Testis (tissue), 5 donors: ENCODE measurements at places on chromosomes 11 and 22. TPM values are rescaled to one million over a fixed set of nuclear protein-coding genes. Genes with fewer than 3 reads are reported as not detected.
A peak's percentile ranks its signal among the peaks of the same experiment; 100 is the strongest.

LRP4 gene
- 4.9 TPM for total RNA-seq

DNA sequence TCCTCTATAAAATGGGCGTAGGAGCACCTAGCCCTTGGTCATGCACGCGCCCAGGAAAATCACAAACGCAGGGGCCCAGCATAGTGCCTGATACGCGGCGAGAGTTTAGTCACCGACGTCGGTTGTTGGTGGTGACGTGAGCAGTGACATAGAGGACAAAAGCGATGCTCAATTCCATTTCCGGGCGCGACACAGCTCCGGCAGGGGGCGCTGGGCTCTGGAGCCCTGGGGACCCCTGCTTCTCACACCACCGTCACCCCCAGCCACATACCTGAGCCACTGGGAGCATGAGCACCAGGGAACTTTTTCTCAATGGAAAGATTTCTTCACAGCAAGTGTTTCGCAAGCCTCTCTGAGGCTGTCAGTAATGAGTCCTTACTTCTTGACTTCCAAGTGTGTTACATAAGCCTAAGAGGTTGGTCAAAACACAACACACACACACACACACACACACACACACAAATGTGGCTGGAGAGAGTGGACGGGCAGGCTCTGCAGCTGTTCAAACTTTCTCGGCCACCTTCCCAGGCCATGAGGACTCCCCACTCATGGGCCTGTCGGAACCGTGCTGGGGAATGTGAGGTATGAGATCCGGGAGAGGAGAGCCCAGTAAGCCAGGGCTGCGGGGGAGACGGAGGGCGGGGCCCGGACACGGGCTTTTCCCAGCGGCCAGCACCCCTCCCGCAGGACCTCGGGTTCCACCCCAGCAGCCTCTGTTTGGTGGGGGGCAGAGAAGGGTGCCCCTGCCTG, 36.9 kb upstream of the LINC01488 start:
- peak; percentile 30 for DNase-seq

- DNase-seq, result no peak
Observed at GRCh38 chr11:128238521-128239265, 348.7 kb downstream of the ETS1 start.

- DNase-seq, result no peak
Observed at GRCh38 chr11:35893796-35894475, 49.9 kb upstream of the LDLRAD3 start.

DNA sequence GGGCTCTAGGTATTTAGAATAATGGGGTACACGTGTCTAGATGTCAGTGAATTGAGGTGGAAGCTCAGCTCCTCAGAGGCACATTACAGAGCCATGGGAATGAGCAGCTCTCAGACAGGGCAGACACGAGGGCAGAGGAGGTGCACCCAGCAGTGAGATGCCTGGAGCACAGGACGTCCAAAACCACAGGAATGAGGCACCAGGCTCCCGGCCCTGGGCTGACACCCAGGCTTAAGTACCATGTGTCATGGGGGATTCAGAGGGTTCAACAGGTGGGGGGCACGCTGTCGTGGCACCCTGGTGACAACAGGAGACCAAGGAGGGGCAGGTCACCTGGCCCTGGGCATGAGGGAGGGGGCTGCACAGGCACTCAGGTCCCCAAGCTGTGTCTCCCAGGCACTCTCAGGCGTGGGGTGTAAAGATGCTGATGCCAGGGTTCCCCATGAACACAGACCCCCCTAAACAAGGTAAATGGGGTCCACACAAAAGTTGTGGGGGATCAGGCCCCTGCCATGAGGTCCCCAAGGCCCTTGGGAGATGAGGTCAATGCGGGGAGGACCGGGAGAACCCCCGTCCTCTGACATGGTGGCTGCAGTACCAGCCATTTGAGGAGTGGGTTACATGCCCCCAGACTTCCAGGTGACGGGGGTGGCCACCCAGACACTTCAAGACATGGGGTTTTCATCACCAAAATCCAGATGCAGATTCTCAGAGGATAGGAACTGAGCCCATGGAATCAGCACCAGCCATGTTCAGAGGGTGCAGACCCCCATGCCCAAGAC, 5.6 kb upstream of the SYT8 start:
- DNase-seq, result no peak

- DNase-seq, result no peak
Observed at GRCh38 chr11:120219232-120219937, 8.6 kb downstream of the OAF start.

DNA sequence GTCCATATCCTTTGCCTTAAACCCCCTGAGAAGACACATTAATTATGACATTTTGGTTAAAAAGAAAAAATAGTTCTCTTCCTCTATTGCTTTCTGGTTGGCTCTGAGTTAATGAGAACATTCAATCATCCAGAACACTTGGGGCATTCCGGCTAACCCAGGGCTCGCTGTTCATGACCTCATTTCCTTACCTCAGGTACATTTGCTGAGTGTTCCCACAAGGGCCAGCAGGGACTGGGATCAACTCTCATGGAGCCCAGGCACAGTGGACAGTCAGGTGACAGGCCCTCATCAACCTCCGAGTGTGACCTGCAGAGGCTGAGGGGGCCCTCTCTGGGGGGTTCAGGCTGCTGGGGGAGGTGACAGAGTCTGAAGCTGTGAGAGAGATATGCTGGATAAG, 98.9 kb downstream of the MYO18B start:
- DNase-seq, result no peak

NOX4 gene
- 3.0 TPM for total RNA-seq

XNDC1N gene
- total RNA-seq, result 14.5 TPM
